ENCODE measurements at places on chromosomes 4 and X.

- no peak for DNase-seq
These were observed 774.0 kb upstream of the POU3F4 start for GRCh38 chrX:82734140-82734539.

DNA sequence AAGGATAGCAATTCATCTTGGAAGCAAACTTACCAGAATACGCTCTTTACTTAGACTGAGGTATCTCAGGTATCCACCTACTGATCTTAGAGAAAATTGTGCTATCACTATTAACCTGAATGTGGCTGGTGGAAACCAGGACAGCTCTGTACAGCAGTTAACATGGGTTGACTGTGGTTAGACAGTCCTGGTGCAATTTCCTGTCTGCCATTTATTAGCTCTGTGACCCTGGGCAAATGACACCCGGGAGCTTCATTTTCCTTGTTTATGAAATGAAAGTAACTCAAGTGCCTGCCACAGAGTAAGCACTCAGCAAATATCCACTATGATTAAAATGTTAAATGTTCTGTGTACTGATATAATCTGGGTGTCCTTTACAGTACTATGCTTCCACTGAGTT lies 60.0 kb downstream of the SMC1A start:
- no peak for DNase-seq

- no peak for DNase-seq
These were observed 758 bp downstream of the IQSEC2 start for GRCh38 chrX:53280331-53281320.

DNA sequence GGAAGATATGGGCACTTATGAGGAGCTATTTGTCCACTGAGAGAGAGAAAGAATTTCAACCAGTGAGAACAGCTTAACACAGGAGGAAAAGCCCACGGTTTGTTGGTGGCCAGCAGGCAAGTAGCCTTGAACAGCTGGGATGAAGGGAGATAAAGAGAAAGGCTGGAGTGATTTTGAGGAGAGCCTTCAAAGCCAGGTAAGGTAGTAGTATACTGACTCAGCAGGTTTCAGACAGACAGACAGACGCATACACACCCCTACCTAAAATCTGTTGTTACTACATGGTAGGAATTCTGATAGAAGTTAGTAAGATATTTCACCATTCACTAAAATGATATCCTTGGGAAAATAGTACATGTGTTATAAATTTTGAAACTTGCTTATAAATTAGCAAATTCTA lies 60.5 kb downstream of the SEC24D start:
- no peak for DNase-seq

DNA sequence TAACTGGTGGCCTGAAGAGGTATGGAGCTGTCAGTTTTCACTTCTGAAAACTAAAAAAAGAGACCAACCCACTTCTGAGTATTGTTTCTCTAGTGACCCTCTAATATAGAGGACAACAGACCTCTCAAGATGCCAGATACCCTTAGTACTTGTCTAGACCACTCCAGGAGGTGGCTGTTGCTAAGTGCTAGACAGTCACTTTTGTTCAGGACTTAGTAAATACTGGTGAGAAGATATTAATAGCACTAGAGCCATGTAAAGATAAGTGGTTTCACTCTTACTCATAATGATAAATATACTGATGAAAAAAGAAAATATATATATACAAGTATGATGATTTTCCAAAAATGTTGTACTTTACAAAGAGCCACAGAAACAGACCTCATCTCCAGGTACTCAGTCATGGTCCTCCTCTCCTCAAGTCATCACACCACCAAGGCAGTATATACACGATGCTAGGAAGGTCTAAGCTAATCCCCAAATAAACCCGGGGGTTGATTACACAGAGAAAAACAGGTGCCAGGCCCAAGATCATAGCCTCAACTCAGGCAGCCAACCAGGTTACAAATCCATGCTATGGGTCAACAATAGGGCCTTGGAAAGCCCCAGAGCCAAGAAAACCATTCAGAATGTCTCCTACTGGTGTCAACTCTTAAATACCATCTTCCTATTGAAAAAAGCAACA lies 66.9 kb downstream of the ARHGEF9 start:
- DNase-seq = no peak

- no peak for DNase-seq
These were observed 12.0 kb upstream of the TRIM61 start for GRCh38 chr4:164989471-164989870.

GRCh38 chr4:37279894-37280592 lies 35.5 kb downstream of the NWD2 start:
- no peak for DNase-seq

- DNase-seq = no peak
These were observed 62.5 kb upstream of the MND1 start for GRCh38 chr4:153282023-153282422.

DNA sequence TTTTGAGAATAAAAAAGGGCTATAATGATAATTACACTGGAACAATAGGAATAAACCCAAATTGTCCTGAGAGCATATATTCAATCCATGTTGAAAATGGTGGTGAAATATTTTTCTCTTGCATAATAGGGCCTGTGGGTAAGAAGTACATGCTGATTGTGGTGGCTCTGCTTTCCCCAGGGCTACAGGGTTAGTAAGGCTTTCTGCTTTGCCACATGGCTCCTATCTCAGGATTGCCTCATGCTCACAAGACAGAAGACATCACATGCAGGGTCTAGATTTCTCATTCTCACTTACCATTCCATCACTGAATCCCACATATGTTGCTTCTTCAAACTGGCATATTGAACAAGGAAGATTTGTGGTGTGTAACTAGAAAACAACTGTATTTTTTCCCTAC lies 12.4 kb upstream of the VEGFC start:
- no peak for DNase-seq

DNA sequence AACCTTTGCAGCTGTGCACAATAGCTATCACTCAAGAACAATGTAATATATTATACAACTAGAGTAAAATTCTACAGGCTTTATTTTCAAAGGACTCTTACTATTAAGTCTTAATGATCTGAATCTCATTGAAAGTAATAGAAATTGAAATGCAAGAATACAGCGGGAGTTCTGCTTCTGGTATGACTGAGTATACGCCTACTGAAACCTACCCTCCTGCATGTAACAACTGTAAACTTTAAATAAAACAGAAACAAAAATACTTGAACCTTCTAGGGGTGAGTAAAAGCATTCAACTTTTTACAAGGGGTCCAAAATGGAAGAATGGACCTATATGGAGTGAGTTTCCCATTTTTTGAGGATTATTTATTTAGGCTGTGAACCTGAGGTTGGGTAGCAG lies 13.5 kb downstream of the DCHS2 start:
- no peak for DNase-seq

DNA sequence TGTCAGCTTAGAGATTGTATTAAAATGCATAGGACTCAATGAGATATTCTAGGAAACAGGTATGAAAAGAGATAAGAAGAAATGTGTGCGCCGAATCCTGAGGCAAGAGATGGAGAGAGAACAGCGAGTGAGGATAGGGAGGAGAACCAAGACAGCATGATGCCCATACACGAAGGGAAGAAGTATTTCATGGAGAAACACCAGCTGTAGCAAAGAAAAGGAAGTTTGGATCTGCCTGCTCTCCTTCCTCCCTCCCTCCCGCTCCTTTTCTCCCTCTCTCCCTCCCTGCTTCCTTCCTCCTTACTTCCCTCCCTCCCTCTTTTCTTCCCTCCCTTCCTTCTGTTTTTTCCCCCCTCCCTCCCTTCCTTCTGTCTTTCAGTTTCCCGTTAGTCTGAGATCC lies 318.6 kb upstream of the TAPT1 start:
- DNase-seq = no peak

GRCh38 chrX:68997911-68998310 lies 167.3 kb downstream of the PJA1 start:
- no peak for DNase-seq

DNA sequence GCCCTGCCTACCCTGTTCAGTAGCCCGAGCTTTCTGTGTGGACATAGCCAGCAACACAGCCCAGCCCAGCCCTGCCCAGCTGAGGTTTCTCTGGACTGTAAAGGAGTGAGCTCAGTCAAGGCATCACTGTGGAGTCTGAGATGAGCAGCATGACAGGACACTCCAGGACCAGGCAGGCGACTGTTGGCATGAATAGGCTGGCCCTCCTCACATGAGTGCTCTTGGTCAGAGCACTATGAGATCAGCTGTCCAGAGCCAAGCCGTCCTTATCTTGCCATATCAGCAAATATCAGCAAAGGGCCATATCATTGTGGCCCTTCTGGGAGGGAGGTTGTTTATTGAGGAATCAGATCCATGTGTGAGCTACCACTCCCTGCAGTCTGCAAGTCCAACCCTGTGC lies 30.9 kb downstream of the REELD1 start:
- no peak for DNase-seq

GRCh38 chr4:43816116-43816515 lies 632.5 kb downstream of the KCTD8 start:
- DNase-seq = no peak

GRCh38 chr4:78938474-78938867 lies 767 bp downstream of the PAQR3 start:
- no peak for DNase-seq

GRCh38 chr4:74794382-74795010 lies at the start of gene BTC:
Gene BTC, minus strand, starts transcription at chr4:74794523. Its CDS starts 198 bp downstream, at chr4:74794325.
- no peak for DNase-seq

- DNase-seq = no peak
These were observed 67.8 kb downstream of the GATB start for GRCh38 chr4:151692821-151693673.

DNA sequence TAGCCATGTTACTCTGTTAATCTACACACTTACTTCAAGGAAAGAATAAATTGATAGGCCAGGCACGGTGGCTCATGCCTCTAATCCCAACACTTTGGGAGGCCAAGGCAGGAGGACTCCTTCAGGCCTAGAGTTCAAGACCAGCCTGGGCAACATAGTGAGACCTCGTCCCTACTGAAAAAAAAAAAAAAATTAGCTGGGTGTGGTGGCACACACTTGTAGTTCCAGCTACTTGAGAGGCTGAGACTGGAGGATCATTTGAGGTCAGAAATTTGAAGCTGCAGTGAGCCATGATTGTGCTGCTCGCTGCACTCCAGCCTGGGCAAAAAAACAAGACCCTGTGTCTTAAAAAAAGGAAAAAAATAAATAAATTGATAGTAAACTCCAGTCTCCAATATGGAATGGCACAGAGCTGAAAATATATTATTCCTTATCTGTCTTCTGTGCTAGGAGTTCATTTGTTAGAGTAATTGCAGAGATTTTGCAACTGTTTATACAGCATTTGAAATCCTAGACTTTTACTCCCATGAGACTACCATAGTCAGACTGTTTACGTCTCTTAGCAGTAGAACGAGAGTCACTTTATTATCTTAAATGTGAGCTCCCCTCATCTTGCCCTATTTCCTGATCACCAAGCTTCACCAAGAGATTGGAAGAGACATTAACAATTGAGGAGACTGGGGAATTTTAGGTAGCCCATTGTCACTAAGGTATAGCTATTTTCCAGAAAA lies 18.8 kb upstream of the TMEM131L start:
- no peak for DNase-seq

GRCh38 chr4:7384003-7384928 lies 50.5 kb downstream of the PSAPL1 start:
- DNase-seq = no peak

DNA sequence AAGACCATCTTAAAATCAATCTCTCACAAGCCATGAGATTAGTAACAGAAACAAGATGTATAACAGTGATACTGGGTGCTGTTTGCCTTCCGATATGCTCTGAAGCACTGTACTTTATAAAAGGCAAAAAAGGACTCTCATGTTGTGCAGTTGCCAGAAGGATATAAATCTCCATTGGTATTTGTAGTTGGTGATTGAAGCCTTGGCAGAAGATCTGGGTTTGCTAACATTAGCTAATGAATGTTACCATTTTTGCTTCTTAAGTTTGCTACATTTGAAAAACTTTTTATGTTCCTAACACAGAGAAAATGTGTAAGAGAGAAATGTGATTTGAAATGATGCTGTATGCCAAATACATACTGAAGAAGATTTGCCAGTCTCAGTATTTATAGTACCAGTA lies 44.4 kb downstream of the RAP1GDS1 start:
- DNase-seq = no peak

- no peak for DNase-seq
These were observed 1371.4 kb downstream of the ADGRL3 start for GRCh38 chr4:62571494-62571893.

GRCh38 chrX:5681159-5681558 lies 547.5 kb downstream of the NLGN4X start:
- DNase-seq = no peak

DNA sequence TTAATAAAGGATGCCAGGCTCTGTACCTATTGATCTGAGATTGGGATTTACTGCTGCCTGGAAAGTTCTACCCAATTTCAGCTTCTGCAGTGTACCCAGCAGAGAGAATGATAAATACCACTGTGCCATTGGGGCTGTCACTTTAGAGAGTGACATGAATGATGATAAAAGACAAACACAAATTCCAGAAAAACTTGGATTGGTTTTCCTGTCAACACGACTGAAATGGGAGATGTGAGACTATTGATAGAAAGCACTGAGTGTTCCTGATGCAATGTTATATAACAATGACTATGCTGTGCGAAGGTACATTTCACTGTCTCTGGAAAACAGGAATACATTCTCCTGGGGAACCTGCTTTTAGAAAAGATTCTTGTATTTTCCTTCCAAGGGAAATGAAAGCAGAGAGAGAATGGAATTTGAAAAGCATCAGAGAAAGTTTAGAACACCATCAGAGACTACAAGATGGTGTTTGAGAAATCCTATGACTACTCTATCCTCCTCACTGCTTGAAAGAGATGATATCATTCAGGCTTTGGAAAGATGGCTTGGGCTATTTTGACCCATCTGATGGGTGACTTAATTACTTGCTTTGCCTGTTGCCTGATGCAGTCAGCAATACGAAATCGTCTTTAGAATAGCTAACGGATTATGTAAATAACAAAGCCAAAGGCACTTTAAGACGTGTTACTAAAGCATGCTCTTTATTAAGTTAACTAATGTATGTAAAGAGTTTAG lies 49.7 kb downstream of the MID1IP1 start:
- DNase-seq = no peak

- DNase-seq = no peak
These were observed 257.2 kb downstream of the FBXW7 start for GRCh38 chr4:152278505-152279233.

GRCh38 chr4:107036584-107037198 lies 578 bp upstream of the DKK2 start:
- no peak for DNase-seq

DNA sequence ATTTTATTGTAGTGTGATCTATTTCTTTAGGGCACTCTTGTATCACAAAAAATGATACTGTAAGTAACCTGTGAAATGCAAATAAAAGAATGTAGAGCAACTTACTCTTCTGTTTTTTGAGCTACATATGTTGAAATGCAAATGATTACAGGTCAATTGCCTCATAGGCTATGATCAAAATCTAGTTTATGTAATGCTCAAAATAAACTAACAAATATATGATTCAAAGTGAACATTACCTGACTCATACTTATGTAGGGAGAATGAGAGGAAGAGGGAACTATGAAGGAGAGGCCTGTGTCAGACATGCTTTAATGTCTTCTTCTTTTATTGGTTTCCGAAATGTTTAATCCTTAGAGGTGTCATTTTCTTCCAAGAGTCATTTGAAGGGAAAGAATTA lies 5.0 kb upstream of the RPS6KA3 start:
- no peak for DNase-seq

DNA sequence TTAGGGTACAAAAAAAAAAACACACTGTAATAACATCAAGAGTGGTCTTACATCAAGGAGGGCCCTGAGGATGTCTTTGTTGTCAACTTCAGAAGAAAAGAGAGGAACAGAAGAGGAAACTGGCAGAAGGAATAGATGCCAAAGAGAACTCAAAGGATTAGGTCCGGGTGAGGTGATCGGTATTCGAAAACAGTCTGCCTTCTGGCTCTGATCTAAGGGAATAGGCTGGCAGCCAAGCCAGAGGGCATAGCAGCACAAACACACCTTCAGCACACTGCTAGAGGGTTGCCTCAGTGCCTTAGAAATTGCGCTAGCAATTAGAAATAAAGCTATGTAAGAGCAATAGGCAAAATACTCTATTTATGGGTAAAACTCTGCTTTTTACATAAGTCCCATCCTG lies 91.4 kb upstream of the TTC29 start:
- no peak for DNase-seq

Measured in activated gamma-delta T cell treated with anti-CD3 and anti-CD28 coated beads, Interleukin-2, amount 50 U/mL, for 16 hours (primary cell).